ENCODE measurements at places on chromosomes 3 and 15.
A peak's percentile ranks its signal among the peaks of the same experiment; 100 is the strongest.

GRCh38 chr3:85483986-85484385, 525.2 kb downstream of the CADM2 start:
- no peak for DNase-seq

GRCh38 chr3:37937156-37937555, 53.4 kb upstream of the VILL start:
- DNase-seq = no peak

- DNase-seq = no peak
Measured at GRCh38 chr3:44128057-44128775, 113.5 kb upstream of the TOPAZ1 start.

- no peak for DNase-seq
Measured at GRCh38 chr3:155392138-155392537, 98.7 kb upstream of the STRIT1 start.

GRCh38 chr3:68699541-68699940, 232.8 kb downstream of the TAFA4 start:
- DNase-seq = no peak

DNA sequence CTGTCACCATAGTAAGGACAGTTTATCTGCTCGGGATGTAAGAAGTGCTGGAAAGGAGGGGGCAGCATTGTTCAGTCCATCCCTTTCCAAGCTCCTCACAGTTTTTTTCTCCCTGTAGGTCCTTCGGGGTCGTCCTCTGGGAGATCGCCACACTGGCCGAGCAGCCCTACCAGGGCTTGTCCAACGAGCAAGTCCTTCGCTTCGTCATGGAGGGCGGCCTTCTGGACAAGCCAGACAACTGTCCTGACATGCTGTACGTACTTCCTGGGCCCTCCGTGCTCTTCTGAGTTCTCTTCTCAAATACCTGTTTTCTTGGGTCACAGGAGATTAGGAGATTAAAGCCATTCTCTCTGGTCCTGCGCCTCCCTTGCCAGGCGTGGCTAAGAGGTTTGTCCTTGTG, 59.1 kb downstream of the PGPEP1L start:
- DNase-seq = no peak

DNA sequence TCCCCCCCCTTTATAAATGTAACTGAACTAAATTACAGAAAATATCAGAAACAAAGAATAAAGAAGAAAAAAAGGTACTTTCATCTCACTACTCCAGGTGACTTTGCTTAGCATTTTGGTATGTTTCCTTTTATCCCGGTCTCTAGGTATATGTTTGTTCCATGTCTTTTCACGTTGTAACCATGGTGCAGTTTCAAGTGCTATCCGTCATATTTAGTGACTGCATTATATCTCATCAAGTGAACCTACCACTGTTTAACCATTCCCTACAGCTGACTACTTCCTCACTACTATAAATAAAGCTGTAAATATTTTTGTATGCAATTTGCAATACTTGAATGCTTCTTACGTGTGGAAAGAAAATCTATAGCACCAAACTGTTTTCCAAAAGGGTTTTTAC, 2.2 kb downstream of the BTBD1 start:
- no peak for DNase-seq

DNA sequence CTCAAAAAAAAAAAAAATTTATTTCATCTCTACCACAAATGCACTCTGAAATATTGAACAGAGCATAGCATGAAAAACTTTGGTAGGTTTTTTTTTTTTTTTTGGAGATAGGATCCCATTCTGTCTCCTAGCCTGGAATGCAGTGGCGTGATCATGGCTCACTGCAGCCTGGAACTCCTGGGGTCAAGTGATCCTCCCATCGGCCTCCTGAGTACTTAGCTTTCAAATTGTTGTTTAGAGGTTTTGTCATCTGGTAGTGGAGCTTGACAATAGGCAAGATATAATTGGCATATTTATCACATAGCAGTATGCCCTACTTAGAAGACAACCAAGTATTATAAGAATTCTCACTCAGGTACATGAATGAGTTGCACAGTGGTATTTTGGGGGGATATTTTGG, 234.2 kb upstream of the ST8SIA2 start:
- no peak for DNase-seq

DNA sequence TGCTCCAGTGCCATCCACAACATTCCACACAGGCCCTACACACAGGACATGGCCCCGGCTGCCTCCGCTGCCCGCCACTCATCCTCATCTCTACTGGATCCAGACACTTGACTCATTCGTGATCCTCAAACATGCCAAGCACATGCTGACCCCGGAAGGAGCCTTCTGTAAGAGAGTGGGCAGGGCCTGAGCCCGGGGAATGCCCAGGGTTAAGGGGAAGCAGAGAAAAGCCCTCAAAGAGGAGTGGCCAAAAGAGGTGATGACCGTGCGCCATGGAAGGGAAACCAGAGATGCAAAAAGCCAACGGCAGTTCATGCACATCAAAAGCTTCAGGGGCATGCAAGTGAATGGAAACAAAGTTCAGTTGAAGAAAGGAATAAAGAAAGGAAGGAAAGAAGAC, 46.1 kb downstream of the RFTN1 start:
- DNase-seq = no peak

DNA sequence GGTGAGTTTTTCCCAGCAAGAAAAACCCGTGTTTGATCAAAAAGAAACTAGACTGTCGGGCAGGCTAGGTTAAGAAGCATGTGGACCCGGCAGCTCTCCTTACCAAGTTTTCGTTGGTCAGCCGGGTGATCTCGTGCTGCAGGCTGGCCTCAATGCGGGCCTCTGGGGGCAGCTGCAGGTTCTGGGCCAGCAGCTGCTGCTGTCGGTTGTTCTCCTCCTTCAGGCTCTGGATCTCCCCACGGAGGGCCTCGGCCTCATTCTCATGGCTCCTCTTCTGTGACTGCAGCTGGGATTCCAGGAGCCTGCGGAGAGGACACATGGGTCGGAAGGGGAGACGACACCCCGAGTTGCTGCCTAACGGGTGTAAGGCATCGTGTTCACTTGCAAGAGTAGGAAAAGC, 44.5 kb upstream of the MYO5C start:
- no peak for DNase-seq

- no peak for DNase-seq
Measured at GRCh38 chr3:187456250-187456649, 88.1 kb downstream of the RTP4 start.

DNA sequence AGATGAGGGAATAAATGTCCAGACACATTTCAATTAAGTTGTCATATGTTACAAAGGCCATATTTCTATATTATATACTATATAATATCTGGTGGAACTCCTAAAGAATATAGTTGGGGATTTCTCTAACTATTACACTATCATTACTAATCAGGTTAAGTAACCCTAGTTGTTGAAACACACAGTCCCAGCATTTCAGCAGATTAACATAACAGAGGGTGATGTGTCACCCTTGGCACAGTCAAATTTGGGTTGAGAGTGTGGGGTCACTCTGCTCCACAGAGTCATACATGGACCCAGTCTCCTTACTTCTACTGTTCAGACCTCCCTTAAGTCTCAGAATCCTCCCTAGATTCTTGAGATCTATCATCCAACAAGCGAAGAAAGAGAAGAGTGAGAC, 496.4 kb upstream of the MDFIC2 start:
- DNase-seq = no peak

- no peak for DNase-seq
Measured at GRCh38 chr15:70084461-70084860, 13.3 kb downstream of the TLE3 start.

DNA sequence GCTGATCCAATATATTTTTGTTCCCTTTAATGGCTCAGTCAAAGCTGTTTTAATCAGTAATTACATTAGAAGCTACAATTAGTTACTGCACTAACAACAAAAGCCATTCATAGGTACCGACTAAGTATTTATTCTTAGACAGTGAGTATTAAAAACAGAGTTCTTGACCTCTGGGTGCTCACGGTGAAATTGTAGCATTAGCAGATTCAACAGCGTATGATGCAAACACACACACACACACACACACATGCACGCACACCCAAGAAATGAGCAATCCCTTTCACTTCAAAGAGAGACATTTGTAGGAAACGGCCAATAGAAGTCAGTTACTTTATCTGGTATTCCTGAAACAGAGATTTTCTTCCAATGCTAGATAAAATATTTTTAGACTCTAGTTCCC, 27.0 kb upstream of the MITF start:
- no peak for DNase-seq

GRCh38 chr15:89494941-89495637, 1.3 kb downstream of the RHCG start:
- peak; percentile 34 for DNase-seq

Data from stimulated activated CD4-positive, alpha-beta T cell treated with anti-CD3 and anti-CD28 coated beads, TNF-alpha, amount 100 ng/mL, for 48 hours (primary cell).